ENCODE measurements at places on chromosomes 5 and 9.

GRCh38 chr9:69873401-69873950 lies 52.9 kb downstream of the CFAP95 start:
- no peak for DNase-seq

GRCh38 chr5:154708846-154709245 lies 46.3 kb upstream of the LARP1 start:
- DNase-seq: no peak

DNA sequence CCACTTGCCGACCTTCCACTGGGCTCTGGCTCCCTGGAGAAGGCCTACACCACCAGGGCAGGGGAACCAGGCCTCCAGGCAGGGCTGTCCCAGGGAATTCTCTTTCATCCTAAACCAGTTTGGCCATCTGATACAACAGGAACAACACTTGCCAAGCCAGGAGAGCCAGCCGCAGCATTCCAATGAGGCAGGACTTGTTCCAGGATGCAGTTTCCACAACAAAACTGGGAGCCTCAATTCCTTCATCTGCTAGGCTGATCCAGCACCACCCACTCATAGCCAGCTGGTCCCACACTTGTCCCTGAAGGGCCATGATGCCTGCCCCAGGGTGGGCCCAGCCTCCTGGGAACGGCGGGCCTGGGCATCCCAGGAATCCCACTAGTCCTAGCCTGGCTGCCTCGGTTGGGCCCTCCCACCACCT lies 26.0 kb downstream of the BICD2 start:
- DNase-seq: peak; percentile 81

DNA sequence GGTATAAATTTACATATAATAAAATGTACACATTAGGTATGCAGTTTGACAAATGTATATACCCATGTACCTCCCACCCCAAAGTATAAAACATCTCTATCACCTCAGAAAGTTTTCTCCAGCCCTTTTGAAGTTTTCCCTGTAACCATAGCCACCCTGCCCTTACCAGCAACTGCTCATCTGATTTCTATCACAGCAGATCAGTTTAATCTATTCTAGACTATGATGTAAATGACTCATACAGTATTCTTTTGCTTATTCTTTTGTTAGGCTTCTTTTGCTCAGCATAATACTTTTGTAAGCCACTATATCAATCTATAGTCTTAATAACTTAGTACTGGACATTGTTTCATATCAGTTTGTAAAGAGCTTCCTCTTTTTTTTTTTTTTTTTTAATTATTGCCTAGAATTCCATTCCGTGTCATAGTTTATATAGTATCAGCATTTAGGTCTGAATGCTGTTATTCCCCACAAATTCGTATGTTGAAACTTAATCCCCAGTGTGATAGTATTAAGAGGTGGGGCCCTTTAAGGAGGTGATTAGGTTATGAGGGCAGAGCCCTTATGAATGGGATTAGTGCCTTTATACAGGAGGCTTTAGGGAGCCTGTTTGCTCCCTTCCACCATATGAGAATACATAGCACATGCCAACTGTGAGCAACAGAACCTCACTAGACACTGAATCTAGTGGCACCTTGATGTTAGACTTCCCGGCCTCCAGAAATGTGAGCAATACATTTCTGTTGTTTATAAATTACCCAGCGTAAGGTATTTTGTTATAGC lies 20.3 kb downstream of the MELK start:
- DNase-seq: no peak

- peak; percentile 27 for DNase-seq
Observed at GRCh38 chr5:179699616-179700237, 960 bp downstream of the CANX start.

- no peak for DNase-seq
Observed at GRCh38 chr5:141040093-141040770, 10.9 kb upstream of the PCDHB1 start.

DNA sequence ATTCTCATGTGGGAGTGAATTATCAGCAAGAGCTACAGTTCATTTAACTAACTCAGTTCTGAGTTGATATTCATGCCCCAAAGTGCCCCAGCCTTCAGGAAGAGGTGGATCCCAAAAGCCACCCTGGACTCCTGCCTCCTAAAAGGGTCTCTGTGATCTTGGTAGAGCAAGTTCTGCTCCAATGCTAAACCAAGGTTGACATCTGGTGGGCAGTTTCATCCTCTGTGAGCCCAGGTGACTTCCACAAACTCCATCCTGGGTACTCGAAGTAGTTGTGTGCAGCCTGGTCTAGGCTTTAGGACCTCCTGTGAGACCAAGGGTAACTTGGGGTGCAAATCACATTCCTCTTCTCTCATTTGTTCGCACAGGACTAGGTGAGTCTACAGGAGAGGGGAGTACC lies 816.8 kb downstream of the MTRR start:
- no peak for DNase-seq

- DNase-seq: no peak
Observed at GRCh38 chr9:136169495-136169894, 35.4 kb downstream of the LHX3 start.

DNA sequence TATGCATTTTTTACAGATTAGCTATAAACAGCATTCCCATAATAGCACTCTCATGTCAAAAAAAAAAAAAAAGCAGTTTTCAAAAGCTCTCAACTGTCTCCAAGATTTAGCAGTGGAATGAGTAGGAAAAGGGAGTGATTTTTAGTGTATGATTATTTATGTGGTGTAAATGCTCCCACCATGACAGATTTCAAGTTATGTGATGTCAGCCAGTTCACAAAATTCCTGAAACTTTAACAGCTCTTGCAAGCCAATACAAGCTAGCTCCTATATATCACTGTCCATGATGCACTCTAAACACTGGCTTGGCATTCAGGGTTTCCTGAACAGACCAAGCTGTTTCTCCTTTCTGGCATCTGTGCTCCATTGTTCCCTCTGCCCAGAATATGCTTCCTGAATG lies 7.9 kb upstream of the ANKDD1B start:
- DNase-seq: peak; percentile 85

GRCh38 chr5:137507150-137507549 lies 8.0 kb upstream of the SPOCK1 start:
- DNase-seq: no peak

DNA sequence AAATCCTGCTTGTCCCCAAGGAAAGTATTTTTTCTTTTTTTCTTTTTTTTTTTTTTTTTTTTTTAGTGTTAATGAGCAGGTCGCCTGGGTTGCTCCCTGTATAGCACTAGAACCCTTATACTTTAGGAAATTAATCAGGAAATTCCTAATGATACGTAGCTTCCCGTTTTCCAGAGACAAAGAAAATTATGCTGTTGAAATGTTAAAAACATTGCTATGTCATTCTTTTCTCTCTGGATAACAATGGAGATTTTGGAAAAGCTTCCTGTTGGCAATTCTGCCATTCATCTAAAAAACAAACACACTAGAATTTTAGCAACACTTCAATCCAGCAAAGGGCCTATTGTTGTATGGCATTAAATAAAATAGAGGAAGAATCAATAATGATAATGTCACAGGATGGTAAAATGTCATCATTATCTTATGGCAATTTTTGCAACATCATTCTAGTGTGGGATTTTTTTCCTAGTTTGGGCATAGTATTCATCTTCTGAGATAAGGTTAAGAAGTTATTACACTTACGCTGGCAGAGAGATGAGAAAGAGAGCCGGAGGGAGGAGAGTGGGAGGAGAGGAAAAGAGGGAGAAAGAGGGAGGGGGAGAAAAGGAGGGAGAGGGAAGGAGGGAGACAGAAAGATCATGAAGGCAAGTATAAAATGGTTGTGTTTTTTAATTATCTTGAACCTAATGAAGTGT lies 315.8 kb upstream of the PDE4D start:
- no peak for DNase-seq

- no peak for DNase-seq
Observed at GRCh38 chr5:78540335-78541085, 108.1 kb downstream of the LHFPL2 start.

- no peak for DNase-seq
Observed at GRCh38 chr9:2140600-2141223, 125.6 kb downstream of the SMARCA2 start.

DNA sequence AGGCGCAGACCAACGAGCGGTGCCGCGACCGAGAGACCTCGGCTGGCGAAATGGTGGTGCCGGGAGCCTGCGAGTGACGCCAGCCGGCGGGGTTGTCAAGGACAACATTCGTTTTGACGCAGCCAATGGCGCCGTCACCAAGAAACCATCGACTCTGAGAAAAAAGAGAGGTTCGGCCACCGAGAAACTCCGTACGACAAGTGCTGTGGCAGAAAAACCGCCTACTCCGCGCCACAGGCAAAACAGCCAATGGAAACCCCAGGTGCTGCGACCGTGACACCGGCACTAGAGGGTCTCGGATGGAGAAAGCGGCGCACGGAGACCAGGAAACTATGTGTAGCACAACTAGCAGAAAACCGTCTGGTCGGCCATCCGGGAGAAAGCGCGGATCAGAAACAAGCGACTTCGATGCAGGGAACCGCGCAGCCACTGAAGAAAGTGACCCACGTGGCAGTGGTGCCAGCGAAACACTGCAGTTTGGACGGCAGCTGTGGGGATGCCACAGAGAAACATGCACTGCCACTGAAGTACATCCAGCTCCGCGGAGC lies 88.8 kb downstream of the ANXA2R start:
- peak; percentile 38 for DNase-seq

- DNase-seq: no peak
Observed at GRCh38 chr9:36836486-36836885, 197.6 kb downstream of the PAX5 start.

DNA sequence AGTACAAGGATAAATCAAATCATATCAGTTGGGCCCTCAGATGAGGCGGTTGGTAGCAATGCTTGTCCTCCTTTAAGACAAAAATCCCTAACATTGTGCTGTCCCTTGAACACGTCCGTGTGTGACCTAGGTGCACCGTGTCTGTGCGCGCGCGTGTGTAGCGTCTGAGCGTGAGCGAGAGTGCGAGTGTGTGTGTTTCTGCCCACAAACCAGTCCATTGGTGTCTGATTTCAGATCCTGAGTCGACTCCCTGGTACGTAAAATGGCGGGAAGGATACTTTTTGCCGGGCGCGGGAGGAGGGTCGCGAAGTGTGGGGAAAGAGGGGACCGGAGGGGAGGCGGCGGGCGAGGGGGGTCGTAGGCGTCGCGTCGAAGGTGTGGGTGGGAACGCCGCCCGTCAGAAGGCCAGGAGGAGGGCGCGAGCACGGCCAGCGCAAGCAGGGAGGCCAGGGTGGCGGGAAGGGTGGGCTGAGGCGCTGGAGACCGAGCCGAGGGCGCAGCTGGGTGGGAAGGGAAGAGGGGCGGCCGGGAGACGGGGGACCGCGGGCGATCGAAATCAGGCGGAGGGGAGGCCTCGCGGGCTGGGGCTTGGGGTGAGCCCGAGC lies 8.9 kb downstream of the OTP start:
- no peak for DNase-seq

GRCh38 chr5:136516637-136517036 lies 151.3 kb upstream of the TRPC7 start:
- no peak for DNase-seq

DNA sequence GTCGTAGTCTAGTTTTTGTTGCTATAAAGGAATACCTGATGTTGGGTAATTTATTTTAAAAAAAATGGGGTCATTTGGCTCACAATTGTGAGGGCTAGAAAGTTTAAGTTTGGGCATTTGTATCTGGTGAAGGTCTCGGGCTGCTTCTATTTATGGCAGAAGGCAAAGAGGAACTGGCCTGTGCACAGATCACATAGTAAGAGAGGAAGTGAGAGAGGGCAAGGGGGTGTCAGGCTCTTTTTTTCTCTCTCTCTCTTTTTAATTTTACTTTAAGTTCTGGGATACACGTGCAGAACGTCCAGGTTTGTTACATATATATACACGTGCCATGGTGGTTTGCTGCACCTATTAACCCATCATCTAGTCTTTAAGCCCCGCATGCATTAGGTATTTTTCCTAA lies 453.3 kb downstream of the DIRAS2 start:
- no peak for DNase-seq

GRCh38 chr5:87340716-87341115 lies 72.0 kb downstream of the CCNH start:
- no peak for DNase-seq

DNA sequence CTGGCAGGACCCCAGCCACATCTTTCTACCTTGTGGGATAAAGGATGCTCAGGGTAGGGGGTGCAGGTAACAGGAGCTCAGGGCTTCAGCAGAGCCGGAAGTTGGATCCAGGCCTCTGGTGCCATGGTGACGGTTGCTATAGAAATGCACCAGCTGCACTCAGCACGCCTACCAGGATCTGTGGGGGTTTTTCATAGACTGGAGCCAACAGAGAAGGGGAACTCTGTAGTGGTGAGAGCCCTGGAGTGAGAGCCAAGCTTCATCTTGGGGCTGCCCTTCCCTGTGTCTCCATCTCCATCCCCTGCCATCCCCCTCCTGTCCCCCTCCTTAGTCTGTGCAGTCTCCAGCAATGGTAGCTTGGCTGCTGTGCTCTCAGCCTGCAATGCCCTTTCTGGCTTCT lies 27.5 kb upstream of the BOD1 start:
- peak; percentile 16 for DNase-seq

DNA sequence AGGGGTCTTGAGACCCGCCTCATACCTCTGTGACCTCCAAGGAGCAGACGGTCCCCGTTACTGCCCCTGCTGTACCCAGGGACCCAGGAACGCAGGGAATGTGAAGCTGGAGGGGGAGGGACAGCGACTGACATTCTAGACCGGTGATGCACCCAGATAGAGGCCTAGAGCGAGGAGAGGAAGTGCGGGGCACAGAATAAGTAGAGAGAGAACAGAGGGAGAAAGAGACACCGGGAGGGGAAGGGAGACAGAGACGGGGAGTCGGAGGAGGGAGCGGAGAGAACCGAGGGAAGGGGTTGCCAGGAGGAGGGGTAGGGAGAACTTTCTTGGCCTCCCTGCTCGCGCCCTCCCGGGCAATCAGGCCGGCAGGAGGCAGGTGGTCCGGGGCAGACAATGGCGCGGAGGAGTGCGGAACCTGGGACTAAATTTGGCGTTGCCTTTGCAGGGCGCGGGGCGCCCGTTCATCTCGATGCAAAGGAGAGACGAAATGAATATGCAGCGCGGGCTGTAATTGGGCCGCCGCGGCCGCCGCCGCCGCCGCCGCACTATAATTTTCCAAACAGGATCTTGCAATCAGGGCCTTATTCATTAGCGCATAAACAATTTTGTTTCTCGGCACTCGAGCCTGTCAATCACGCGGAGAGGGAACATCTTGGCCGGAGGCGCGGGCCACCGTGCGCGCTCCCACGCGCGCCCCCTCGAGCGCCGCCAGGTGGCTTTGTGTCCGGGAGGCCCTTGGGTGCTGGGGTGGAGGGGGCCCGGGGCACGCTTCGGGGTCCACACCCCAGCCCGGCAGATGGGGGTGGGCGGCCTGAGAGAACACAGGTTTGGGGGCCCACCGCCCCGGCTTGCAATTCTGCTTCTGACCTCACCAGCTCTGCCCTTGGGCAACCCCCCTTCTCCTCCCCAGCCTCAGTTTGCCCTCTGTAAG lies 33.0 kb downstream of the NDUFA8 start:
- DNase-seq: peak; percentile 42

DNA sequence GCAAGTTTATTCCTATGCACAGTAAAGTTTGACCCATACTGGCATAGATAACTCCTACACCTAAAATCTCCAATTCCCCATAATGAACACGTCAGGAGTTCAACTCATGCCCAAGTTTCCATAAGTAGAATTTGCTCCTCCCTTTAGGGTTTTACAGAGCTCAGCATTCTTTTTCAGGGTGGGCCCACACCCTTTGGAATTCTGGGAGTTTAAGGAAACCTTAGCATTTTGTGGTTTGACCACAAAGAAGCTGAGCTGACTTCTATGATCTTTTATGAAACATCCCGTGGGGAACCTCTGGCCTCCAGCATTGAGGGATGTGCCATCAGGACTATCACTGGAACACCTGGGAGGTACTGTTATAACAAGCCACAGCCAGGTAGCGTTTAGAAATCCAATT lies 220.6 kb upstream of the MAP3K1 start:
- DNase-seq: no peak

GRCh38 chr9:546797-547223 lies 294.7 kb upstream of the DMRT1 start:
- peak; percentile 8 for DNase-seq

- DNase-seq: peak; percentile 84
Observed at GRCh38 chr9:113614843-113615648, 151.5 kb downstream of the RGS3 start.
